ENCODE measurements at places on chromosomes 7 and 10. TPM values are rescaled to one million over a fixed set of nuclear protein-coding genes. Genes with fewer than 3 reads are reported as not detected.

Gene DYNC1I1
- 0.29 TPM for polyA plus RNA-seq

Gene FGL2
- 13.2 TPM for polyA plus RNA-seq

Gene HSPA12A
- polyA plus RNA-seq, result 3.6 TPM

Gene MMP21
- polyA plus RNA-seq, result 0.12 TPM

GRCh38 chr10:91521439-91521838, 111.3 kb downstream of the HECTD2 start:
- DNase-seq, result no peak

DNA sequence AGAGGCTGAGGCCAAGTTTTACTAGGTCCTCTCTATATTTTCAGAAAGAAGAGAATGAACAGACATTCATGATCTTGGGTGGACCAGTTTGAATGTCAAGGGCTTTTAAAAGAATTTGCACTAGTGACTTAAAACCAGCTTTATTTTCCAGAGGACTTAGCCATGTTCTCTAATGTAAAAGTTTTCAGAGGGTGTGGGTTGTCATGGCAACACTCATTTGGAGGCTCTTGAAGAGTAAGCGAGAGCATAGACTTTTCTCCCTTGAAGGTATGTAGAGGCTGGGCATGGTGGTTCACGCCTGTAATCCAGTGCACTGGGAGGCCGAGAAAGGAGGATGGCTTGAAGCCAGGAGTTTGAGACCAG, 61.1 kb downstream of the GATA3 start:
- DNase-seq, result no peak

- DNase-seq, result peak; percentile 30
Observed at GRCh38 chr7:303425-303824, 13.5 kb downstream of the FOXL3 start.

DNA sequence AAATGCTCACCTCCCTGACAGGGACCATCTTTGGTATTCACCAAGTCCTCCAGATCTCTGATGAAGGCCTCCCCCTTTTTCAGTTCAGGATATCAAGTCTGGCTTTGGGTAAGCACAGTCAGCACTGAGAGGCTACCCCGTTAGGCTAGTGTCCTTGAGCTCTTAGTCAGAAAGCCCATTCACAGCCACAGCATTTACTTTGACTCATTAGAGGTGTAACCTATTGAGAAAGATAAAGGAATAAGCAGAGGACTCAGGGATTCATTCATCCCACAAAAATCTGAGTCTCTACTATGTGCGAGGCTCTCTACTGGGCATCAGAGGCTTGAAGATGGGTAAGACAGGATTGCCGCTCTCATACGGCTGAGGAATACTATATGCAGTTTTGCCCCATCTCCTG, 14.0 kb upstream of the RAMP3 start:
- DNase-seq, result peak; percentile 1

GRCh38 chr10:72272689-72273409, 875 bp upstream of the DDIT4 start:
- DNase-seq, result peak; percentile 96

DNA sequence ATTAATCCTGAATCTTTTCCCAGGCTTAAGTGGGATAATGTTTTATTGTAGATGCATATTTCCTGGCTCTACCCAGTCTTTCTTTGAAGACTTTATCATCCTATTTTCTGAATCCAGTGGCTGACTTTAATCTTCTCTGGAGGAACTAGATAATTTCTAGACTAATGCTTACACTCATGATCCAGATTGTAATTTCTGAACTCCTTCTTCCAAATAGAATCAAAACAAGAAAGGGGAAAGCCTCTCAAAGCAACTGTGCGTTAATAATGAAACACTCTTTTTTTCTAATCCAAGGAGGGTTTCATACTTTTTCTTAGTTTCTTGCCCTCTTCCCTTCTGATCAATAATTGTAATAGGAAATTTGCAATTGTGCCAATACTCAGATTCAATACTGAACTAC, 8.0 kb downstream of the GSTK1 start:
- no peak for DNase-seq

- no peak for DNase-seq
Observed at GRCh38 chr10:128400564-128400963, 274.3 kb upstream of the MKI67 start.

GRCh38 chr10:14737808-14738545, 36.7 kb downstream of the FAM107B start:
- no peak for DNase-seq

- DNase-seq, result no peak
Observed at GRCh38 chr7:94763268-94763667, 107.3 kb upstream of the SGCE start.

GRCh38 chr7:157908006-157908782, 571.4 kb downstream of the DNAJB6 start:
- DNase-seq, result no peak
